ENCODE measurements at places on chromosomes 12 and 14.
A peak's percentile ranks its signal among the peaks of the same experiment; 100 is the strongest.

- DNase-seq = no peak
These were observed 173.6 kb downstream of the SEC23A start for GRCh38 chr14:38929416-38929815.

DNA sequence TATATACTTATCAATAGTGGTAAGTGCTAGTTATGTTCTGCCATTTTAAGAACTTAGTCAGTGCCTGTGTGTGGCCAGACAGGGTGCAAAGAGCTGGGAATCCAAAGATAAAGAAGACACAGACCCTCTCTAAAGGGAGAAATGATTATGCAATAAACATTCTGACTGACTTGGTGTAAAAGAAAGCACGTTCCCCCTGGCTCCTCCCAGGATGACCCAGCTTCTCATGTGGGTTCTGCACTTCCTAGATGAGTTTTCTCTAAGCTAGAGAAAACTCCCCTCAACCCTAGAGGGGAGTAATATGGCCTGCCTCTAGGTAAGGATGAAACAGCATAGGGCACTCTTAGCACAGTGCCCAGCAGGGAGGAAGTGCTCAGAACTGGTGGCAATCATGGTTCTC is 231.2 kb downstream of the VRK1 start:
- no peak for DNase-seq

DNA sequence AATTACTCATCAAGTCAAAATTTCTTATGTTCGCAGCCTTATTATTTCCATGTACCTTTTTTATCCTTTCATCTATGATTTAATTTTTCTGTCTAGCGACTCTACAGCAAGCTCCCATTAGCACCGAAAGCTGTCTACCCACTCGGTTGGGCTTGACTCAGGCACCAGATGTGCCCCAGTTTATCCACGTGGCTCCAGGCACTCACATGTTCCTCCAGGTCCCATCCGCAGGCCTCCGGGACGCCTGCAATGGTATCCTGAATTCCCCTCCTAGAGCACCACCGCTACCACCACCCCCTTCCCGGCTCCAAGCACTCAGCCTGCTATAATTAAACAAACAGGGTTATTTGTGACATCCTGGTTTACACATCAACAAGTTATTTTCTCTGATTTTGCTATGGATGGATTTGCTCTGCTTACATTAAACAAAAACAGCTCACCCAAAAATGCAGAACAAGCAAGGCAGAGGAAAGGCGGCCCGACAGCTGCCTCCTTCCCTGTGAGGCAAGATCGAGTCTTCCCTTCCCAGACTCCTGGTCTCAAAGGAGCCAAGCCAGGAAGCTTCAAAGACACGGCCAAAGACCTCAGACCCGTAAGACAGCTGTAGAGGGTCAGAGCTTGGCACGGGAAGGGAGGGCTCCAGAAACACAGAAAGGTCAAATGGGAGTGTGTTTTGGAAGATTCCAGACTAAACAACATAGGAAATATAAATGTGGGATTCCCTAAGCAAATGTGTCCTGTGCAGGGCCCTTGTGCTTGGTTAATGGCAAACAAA is 253.8 kb downstream of the TTC8 start:
- no peak for DNase-seq

- DNase-seq = no peak
These were observed 2.7 kb downstream of the GAPDH start for GRCh38 chr12:6536894-6537579.

GRCh38 chr12:3149515-3150307 is 72.5 kb downstream of the TSPAN9 start:
- DNase-seq = no peak

DNA sequence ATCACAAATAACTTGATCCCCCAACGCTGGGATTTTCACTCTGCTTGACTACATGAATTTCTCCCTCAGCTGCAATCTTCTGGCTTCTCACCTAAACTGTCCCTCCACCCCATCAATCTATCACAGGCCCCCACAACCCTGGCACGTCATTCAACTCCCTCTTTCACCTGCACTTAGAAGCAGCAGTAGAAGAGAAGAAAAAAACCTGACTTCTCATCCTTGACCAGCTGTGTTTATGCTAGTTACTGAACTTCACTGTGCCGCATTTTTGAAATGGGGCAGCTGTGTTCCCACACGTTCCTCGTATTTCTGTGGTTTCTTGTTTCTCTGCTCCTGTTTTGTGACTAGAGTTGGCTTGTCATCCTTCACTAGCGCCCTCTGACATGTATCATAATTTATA is 35.0 kb downstream of the ITPR2 start:
- peak; percentile 20 for DNase-seq

DNA sequence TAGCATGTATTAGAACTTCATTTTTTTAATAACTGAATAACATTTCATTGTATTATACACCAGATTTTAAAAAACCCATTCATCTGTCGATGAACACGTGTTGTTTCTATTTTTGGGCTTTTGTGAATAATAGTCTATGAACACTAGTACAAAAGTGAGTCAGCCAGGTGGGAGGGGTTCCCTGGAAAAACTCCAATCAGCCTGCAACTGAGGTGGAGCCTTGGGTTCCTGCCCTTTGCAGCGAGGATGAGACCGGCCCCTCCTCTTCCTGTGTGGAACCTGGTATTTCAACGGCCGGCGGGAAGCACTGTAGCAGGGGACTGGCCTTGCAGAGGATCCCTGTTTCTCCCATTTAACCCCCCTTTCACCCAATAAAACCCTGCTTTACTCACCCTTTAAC is 56.1 kb downstream of the LMNTD1 start:
- peak; percentile 10 for DNase-seq

DNA sequence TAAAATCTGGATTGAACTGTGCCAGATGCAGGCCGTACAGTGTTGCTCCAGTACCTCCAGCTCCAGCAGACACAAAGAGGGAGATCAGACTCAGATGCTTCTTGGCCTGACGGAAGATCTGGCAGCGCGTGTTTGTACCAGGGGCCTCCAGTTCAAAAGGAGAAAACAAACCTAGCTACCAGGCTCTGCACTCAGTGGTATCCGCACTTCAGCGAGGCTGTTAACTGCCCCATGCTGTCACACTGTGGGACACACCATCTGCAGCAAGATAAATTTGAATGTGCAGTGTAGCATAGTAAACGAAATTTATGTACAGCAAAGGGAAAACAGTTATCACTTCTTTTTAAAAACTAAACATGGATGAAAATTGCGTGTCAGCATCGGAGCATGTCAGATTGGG is 5.1 kb downstream of the DYNC1H1 start:
- DNase-seq = no peak

DNA sequence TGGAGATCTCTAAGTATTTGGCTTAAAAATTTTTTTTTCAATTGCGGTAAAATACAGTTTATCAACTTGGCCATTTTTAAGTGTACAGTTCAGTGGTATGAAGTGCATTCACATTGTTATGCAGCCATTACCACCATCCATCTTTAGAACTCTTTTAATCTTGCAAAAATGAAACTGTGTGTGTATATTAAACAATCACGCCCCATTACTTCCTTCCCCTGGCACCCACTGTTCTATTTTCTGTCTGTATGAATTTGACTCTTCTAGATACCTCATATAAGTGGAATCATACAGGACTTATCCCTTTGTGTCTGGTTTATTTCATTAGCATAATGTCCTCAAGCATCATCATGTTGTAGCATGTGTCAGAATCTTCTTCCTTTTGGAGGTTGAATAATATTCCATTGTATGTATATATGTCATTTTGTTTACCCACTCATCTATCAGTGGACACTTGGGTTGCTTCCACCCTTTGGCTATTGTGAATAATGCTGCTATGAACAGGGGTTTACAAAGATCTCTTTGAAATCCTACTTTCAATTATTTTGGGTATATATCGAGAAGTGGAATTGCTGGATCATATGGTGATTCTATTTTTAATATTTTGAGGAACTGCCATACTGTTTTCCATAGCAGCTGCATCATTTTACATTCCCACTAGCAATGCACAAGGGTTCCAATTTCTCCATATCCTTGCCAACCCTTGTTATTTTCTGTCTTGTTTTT is 62.9 kb downstream of the SAMD4A start:
- DNase-seq = no peak

DNA sequence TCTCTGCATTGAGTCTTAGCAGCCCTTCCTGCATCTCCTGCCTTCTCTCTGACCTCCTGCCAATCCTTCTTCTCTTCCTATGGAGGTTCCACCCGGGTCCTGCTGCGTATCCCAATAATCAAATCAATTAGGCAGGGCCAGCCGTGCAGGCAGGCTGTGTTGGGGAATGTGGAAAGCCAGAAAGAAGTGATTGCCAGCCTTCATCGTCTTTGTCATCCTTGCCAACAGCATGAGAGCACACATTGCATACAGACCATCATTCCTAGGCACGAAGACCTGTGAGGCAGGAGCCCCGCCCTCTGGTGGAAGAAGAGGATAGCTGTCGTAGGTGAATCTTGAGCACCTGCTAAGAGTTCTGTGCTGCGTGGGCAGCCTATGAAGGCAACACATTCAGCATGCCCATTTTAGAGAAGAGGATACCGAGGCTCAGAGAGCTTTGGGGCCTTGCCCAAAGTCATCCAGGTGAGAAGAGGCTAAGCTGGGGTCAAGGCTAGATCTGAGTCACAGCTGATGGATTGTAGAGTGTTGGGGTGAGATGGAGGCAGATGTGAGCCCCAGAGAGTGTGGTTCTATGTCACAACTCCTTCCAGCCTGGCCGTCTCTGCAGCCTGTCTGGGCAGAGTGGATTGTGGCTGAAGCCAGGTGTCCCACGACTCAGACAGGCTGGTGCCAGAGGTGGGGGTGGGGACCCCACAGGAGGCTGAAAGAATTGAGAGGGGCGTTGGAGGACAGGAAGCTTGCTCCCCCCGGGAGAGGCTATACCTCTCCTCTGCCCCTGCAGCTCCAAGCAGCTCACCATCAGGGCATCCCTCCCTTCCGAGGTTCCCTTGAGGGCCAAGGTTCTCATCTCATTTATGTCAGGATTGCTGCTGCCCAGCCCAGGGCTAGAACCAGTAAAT is 12.7 kb downstream of the C14orf132 start:
- DNase-seq = peak; percentile 13

GRCh38 chr12:67919406-67919805 is 69.8 kb upstream of the IFNG-AS1 start:
- DNase-seq = peak; percentile 88

- no peak for DNase-seq
These were observed 196.2 kb downstream of the ZFP36L1 start for GRCh38 chr14:68596701-68597100.

DNA sequence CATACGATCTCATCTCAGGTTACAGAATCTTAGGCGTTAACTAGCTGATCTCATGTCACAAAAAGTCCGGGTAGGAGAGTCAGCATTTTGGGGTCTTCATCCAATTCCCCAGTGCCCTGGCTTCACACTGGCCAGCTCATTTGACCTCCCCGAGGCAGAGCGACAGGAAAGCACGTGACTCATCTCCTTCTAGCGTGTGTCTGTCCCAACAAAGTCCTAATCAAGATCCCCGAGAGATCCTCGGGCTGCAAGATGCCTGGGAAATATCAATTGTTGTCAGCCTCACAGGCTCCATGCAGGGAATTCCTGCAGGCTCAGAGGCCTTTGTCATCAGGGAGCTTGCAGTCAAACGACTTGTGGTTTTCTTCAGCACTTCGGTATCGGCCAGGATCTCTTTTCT is 57.5 kb downstream of the ZNF664 start:
- DNase-seq = no peak

- no peak for DNase-seq
These were observed 153.2 kb downstream of the RASSF9 start for GRCh38 chr12:85683051-85683450.

- no peak for DNase-seq
These were observed 33.0 kb downstream of the EMP1 start for GRCh38 chr12:13229504-13229903.

GRCh38 chr12:116406529-116406928 is 129.0 kb upstream of the MED13L start:
- DNase-seq = peak; percentile 71

DNA sequence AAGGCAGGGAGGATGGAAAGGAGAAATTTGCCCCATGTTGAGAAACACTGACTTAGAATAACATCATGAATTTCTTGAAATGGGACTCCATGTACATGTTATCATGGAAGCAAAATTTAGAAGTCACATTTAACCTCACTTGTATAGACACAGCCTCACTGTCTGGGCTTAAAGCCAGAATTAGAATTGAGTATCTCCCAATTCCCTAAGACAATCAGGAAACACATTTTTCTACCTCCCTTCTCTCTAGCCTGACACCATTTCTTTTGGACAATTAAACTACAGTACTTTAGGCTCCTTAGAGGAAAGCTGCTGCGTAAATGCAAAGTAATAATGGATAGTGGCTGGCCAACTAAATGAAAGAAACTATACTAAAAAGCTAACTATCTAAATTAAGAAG is 795.5 kb downstream of the C12orf50 start:
- no peak for DNase-seq

GRCh38 chr12:42960087-42960527 is 370.6 kb upstream of the PRICKLE1 start:
- peak; percentile 91 for DNase-seq

DNA sequence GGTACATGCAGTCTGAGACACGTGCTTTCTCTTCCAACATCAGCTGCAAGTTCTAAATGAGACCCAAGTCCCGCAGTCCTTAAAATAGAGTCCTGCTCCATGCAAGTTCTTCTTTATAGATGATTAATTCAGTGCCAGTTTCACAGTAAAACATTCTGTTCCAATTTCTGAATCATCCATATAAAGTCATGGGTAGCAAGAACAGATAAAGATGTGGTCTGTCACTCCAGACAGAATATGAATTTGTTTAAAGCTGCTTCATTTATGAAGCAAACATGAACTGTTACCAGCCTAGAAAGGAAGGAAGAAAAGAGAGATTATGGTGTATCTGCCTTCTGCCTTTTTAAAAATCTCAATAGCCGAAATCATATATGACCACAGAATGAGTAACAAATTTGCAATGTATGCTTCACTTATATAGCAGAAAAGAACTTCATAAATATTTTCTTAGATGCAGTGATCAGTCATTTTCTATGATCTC is 83.3 kb downstream of the KITLG start:
- peak; percentile 8 for DNase-seq

DNA sequence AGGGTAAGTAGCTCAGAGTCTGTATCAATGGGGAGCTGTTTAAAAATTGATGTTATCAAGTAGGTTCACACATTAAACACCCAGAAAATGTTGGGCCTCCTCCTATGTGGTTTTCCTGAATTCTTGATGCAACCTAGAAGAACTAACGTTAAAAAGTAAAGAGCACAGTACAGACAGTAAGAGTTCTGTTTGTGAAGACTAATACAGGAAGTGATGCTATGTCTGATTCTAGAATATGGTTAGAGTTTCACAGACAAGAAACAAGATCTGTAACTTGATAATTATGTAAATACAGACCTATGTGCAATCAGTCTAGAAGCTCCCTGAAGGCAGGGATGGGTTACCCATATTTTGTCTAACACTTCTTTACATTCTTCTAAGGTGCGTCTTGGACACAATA is 214.9 kb upstream of the BTG1 start:
- DNase-seq = no peak

DNA sequence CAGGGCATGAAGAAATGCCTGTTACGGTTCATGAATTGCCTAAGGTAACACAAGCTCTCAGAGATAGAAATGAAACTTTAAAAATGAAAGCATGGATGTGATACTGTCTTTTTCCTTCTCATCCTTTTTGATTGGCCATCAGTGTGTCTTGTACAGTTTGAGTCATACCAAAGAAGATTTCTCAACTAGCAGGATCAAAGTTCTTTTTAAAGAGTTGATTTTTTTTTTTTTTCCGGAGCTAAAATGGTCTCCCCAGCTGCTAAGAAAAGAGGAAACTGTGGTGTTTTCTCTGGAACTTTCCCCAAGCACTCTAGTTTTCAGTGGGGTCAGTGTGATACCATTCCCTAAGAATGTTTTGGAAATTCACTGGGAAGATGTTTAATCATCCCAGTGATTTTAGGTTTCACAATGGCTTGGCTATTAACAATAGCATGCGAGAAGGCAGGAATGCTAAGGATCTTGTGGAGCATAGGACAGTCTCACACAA is 105.0 kb downstream of the ETNK1 start:
- peak; percentile 2 for DNase-seq

- no peak for DNase-seq
These were observed 12.3 kb downstream of the EP400 start for GRCh38 chr12:131962069-131962468.
